SW 1271 (cell line): ENCODE measurements at places on chromosomes 11 and 22.

GRCh38 chr11:134792044-134792443 lies 380.0 kb upstream of the B3GAT1 start:
- DNase-seq = no peak

- no peak for DNase-seq
These were observed 144.1 kb downstream of the BBOX1 start for GRCh38 chr11:27184458-27185312.

DNA sequence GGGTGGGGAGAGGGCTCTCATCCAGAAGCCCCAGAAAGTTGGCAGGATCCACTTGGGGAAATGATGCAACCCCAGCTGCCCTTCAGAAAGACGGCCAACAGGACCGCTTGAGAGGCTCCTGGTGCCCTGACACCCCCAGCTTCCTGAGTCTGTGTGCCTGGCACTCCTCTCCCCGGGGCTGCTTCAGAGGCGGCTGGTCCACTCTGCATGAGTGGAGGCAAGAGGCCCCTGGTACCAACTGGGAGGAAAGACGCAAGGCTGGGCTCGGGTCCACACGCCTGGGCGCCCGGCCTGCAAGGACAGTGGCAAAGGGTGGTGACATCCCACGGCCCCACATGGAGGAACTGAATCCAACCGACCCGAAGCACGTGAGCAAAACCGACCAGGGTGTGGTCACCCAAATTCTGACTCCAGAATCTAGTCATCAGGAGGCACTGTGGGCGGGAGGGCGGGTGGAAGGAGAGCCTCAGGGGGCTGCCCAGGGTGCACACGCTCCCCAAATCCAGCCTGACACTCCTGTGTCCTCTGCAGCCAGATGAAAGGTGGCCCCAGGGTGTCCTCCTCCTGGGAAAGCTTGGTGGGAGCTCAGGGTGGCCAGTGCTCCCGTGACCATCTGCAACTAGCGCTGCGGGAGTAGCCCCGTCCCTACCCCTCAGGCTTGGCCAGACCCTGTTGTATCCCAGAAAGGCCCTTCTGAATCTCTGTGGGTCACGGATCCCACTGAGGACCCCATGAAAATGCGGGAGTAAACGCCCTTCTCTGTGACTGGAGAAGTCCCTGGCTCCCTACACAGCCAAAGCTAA lies 3.7 kb downstream of the RNH1 start:
- no peak for DNase-seq

GRCh38 chr22:50529416-50529896 lies 356 bp downstream of the TYMP start:
- DNase-seq = no peak
